Left kidney (tissue), 8 donors: ENCODE measurements at places on chromosomes 6 and 20.

DNA sequence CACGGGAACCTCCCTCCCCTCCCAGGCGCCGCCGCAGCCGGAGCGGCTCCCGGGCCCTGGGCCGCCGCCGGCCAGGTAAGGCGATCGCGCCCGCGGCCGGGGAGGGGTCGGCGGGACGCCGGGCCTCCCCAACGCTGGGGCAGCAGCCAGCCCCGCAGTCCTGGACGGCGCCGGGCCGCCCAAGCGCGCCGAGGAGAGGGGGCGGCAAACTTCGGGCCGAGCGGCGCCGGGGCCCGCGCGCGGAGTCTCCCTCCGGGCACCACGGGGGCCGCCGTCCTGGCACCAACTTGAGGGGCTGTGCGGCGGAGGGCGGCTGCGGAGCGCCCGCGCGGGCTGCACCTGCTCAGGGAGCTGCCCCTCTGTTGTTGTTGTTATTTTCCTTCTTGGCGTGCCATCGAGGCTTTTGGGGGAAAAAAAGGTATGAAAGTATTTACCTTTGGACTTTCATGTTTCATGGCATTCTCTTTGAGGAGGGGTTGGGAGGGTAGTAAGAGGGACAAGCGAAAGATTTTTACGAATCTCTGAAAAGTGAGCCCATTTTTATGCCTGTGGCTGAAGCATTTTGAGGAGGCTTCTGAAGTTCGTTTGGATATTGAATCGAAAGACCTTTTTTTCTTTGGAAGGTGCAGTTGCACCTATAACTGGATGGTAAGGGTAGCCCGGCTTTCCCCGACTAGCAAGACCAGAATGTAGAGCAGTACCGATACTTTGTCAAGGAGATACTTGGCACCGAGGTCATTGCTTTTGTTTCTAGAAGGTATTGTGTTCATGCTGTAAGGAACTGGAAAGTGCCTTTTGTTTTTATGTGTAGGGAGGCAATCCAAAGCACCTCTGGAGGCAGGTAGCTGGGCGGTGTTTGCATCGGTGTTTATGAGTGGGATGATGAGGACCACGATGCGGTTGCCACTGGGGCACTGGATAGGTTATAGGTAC, at the start of gene RNF182:
Gene RNF182, plus strand, starts transcription at position 4 of the 933 bp plus-strand sequence. CDS start 52,168 bp downstream, outside the sequence.
- peak; percentile 20 for DNase-seq

DNA sequence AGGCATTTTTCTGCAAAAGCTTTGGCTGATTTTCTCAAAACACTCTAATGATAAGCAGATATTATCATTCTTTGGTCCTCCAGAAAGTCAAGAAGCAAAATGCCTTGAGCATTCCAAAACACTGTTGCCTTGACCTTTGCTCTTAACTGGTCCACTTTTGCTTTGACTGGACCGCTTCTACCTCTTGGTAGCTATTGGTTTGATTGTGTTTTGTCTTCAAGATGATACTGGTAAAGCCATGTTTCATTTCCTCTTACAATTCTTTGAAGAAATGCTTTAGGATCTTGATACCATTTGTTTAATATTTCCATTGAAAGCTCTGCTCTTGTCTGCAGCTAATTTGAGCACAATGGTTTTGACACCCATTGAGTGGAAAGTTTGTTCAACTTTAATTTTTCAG, 35.6 kb upstream of the SDHAF4 start:
- DNase-seq: no peak

- DNase-seq: peak; percentile 57
Measured at GRCh38 chr6:109008537-109009235, 86.0 kb downstream of the SESN1 start.

GRCh38 chr6:144462058-144462457, 176.9 kb downstream of the UTRN start:
- DNase-seq: no peak

DNA sequence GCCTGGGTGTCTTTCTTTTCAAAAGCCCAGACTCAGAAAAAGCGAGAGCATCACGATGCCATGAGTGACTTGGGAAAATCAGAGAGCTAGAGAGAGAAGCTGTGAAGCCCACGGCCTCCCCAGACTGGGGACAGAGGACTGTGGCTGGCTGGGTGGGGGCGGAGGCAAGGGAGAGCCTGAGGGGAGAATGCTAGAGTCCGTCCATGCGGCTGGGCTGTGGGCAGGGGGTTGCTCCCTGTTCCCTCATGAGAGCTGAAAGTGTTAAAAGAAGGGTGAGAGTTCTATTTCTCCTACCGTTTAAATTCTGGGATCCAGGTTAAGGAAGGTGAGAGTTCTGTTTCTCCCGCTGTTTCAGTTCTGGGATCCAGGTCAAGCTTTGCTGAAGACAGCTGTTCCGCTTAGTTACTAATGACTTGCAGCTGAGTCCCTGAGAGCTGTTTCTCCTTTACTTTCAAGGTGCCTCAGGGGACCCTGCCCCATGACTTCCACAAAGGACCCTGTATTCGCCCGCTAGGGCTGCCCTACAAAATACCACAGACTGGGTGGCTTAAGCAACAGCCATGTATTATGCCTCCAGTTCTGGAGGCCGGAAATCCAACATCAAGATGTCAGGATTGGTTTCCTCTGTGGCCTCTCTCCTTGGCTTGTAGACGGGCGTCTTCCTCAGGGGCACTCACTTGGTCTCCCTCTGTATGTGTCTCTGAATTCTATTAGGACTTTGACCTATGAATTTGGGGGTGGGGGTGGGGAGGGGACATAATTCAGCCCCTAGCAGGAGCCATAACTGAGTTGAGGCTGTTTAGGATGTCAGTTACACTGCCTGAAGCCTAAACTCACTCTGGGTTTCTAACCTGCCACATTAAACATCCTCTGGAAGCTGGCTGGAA, 127.0 kb downstream of the PXDC1 start:
- DNase-seq: no peak

- DNase-seq: no peak
Measured at GRCh38 chr20:44584162-44584561, 1.8 kb downstream of the PKIG start.

DNA sequence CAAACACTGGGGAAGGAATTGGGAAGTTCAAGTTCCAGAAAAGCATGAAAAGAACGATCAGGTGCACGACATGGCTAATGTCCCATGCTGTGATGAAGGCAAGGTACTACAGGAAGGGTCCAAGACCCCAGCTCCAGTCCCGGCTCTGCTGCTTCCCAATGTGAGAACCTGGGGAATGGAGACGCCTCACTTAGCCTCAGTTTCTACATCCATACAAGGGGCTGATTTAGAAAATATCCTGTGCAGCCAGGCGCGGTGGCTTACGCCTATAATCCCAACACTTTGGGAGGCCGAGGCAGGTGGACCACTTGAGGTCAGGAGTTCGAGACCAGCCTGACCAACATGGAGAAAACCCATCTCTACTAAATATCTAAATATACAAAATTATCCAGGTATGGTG, 80.7 kb upstream of the NFATC2 start:
- DNase-seq: no peak

- peak; percentile 38 for DNase-seq
Measured at GRCh38 chr6:163324688-163325389, 89.7 kb upstream of the QKI start.

DNA sequence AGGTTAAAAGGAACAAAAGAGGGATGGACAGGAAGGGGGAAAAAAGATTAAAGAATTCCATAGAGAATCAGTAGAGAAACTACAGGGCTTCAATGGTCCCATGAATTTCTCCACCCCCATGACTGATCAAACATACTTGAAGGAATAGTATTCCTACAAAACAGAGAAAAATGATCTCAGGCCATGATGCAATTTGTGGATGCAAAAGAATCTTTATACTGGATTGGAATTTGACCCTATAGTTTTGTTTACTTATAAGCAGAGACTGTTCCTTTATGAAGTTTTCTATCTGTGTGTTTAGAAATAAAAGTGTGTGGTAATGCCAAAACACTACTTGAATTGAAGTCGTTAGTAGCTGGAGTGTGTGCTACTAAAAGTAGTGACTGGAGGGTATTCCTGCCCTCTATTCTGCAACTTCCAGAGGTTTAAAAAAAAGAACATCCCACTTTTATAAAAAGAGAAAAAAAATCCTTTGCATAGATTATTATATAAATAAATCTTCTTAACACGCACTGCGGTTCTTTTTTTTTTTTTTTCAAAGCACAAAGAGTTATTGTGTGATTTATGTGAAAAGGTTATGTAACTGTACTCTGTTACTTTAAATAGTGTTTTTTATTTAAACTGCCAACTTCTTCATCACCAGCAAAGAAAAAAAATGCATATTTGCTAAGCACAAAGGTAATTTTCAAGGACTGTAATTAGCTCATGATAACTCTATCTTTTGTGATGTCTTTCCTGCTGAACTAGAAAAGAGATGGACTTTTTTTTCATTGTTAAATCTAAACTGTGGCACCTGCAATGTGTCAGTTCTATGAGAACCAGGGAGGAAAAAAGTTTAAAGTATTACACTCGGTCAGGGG, 214.5 kb upstream of the CITED2 start:
- DNase-seq: no peak

DNA sequence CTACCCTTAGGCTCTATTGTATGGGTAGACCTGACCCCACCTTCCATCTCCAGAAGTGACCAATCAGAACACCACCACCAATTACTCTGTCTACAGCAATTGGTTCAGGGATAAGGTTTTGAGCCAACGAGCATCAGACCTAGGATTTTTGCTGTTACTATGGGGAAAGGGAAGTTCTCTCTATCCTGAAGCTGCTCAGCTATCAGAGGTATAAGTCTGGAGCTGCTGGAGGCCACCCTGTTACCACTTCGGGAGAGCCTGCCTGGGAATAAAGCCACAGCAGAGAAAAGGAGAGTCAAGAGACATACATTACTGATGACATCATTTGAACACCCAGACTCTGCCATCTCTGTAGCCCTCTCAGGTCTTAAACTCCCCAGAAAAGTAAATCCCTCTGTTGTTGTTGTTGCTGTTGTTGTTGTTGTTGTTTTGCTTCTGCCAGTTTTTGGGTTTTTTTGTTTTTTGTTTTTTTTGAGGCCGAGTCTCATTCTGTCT, 94.5 kb downstream of the PREX1 start:
- DNase-seq: no peak

DNA sequence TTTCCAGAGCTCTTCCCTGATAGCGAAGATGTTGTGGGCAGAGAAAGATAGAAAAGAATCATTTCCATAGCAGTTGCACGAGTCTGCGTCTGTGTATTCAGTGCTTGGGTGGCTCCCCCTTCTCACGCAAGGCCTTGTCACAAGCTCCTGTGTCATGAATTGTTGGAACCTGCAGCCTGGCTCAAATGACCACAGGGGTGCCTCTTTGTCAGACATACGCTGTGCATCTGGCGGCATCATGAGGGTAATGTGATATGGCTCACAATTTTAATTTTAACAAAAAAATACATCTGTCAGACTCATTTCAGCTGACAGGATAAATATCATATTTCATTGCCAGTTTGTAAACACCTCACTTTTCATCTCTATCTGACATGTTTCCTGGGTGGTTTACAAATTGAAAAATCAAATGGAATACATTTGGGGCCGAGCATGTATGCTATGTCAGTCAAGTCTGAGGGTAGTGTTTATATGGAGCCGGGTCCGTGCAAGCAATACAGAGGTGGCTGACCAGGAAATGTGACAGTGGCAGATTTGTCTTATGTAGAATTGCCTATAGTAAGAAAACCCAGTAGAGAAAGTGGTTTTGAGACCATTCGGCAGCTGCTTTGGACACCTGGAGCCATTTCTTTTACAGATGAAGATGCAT, 90.9 kb downstream of the CAP2 start:
- DNase-seq: no peak

DNA sequence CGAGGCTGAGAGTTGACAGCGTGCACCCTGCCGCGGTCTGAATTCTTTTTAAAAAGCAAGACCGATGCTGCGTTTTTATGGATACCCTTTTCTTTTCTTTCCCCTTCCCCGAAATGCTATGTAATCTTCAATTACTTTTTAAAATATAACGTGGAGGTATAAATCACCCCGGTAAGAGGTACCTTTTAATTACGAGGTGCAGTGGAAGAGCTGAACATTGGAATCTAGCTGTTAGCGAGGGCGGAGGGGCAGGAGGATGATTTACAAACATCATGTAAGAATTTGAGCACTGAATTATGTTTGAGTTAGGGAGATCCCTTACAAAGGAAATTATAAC, 1.2 kb downstream of the EYA2 start:
- DNase-seq: peak; percentile 48

DNA sequence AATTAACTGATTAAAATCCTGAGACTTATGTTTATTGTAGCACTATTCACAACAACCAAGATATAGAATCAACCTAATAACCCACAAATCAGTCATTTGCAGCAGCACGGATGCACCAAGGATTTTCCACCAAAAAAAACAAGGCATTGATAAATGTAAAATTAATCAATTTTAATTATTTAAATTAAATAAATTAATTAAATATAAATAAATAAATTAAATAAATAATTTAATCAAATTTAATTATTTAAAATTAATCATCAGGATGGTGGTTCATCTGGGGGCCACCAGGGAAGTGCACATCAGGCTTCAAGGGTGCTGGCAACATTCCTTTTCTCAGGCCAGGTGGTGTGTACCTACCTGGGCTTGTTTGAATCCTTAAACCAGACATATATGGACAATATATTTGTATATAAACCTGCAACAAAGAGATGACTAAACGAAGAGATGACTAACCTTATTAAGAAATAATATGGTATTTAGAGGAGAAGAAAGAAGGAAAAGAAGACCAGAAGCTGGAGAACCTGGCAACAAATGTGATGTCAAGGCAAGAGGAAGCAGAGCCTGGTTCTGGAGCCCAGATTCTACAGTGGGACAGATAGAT, 89.2 kb downstream of the CD164 start:
- no peak for DNase-seq

- no peak for DNase-seq
Measured at GRCh38 chr20:60960500-60960899, 291.6 kb upstream of the CDH4 start.

GRCh38 chr6:132659082-132659481, at the start of gene TAAR1:
TSS of gene TAAR1 (minus strand) at chr6:132659182. CDS start at chr6:132646003, 13,179 bp downstream.
- no peak for DNase-seq

GRCh38 chr6:150084426-150084825, 15.5 kb upstream of the ULBP3 start:
- no peak for DNase-seq

- DNase-seq: no peak
Measured at GRCh38 chr6:157461000-157461915, 80.3 kb downstream of the ZDHHC14 start.

- no peak for DNase-seq
Measured at GRCh38 chr6:41502917-41503671, 43.1 kb upstream of the FOXP4 start.

DNA sequence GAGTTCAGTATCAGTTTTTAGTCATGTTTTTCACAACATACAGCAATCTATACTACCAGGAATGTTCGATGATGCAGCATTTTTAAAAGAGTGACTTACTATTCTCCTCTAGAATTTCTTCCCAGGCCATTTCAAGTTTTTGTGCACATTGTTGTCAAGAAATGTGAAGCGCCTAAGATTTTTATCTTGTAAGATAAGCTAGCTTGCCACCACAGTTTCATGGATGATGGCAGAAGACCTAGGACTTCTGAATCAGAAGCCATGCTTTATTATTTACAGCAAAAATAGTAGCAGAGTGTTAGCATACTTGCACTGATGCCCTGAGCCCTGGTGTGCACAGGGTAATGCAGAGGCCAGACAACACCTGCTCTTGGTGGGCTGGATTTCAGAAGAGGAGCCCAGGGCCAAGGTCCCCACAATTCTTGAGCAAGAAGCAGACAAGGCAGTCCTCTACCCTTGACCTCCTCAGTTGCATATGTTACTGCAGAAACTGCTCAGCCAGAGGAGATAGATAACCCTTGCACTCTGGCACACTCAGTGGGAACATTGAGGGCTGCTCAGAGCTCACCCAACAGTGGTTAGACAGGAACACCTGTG, 99.2 kb downstream of the QKI start:
- no peak for DNase-seq
